Tibial nerve (tissue), 4 donors: ENCODE measurements at places on chromosomes 7 and 10.

- H3K36me3 ChIP-seq: no peaks in the 10 kb centered on the region
- H3K27ac ChIP-seq: no peak overlapping the region
- no peak overlapping the region for H3K4me3 ChIP-seq
- no peak for DNase-seq
- H3K4me1 ChIP-seq: peaks cover 8% of the 10 kb centered on the region
Measured at GRCh38 chr7:17041324-17041723, 159.5 kb upstream of the AGR3 start.

DNA sequence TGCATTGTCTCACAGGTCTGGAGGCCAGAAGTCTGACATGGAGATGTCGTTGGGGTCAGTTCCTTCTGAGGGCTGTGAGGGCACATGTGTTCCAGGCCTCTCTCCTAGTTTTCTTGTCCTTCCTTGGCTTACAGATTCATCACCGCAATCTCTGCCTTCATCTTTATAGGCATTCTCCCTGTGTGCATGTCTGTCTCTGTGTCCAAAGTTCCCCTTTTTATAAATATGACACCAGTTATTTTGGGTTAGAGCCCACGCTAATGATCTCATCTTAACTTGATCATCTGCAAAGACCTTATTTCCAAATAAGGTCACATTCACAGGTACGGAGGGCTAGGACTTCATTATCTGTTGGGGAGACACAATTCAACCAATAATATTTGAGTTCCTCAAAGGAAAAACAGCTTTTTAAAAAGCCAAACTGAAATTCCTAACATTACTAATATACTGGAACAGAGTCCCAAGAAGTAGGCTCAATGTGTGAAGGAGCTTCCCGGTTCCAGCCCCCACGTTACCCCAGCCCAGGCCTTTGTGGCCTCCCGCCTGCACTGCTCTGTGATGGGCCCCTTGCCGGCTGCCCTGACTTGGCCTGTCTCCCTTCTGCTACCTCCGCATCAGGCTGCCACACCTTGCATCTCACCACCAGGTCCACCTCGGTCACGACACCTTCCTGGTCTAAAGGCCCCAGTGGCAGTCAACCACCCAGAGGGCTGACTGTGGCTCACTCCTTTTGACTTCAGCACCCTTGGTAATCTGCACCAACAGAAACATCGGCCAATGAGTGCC lies 142.7 kb downstream of the KCNMA1 start:
- DNase-seq: no peak
- H3K4me1 ChIP-seq: no peaks in the 10 kb centered on the region
- H3K36me3 ChIP-seq: no peaks in the 10 kb centered on the region
- no peaks in the 10 kb centered on the region for H3K27me3 ChIP-seq

GRCh38 chr7:159078911-159079270 lies 65.8 kb downstream of the VIPR2 start:
- H3K4me1 ChIP-seq: no peaks in the 10 kb centered on the region
- H3K27ac ChIP-seq: no peak overlapping the region
- no peak overlapping the region for H3K4me3 ChIP-seq
- no peaks in the 10 kb centered on the region for H3K36me3 ChIP-seq
- no peak for DNase-seq
- H3K27me3 ChIP-seq: no peaks in the 10 kb centered on the region

DNA sequence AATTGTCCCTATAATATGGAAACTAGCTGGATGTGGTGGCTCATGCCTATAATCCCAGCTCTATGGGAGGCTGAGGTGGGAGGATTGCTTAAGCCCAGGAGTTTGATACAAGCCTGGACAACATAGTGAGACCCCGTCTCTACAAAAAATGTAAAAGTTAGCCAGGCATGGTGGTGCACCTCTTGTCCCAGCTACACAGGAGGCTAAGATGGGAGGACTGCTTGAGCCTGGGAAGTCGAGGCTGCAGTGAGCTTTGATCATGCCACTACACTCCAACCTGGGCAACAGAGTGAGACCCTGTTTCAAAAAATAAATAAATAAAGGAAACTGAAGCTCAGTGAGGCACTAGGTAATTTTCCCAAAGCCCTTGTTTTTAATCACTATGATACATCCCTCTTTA lies 15.7 kb upstream of the ERLIN1 start:
- H3K4me1 ChIP-seq: no peaks in the 10 kb centered on the region
- H3K27me3 ChIP-seq: no peaks in the 10 kb centered on the region
- H3K4me3 ChIP-seq: no peak overlapping the region
- DNase-seq: no peak
- H3K27ac ChIP-seq: no peak overlapping the region

- H3K27ac ChIP-seq: no peak overlapping the region
- H3K27me3 ChIP-seq: no peaks in the 10 kb centered on the region
- no peaks in the 10 kb centered on the region for H3K4me1 ChIP-seq
- H3K36me3 ChIP-seq: no peaks in the 10 kb centered on the region
Measured at GRCh38 chr10:132249824-132250375, 57.9 kb downstream of the STK32C start.

- H3K36me3 ChIP-seq: no peaks in the 10 kb centered on the region
- H3K27me3 ChIP-seq: no peaks in the 10 kb centered on the region
- no peaks in the 10 kb centered on the region for H3K4me1 ChIP-seq
- H3K4me3 ChIP-seq: no peak overlapping the region
- H3K27ac ChIP-seq: no peak overlapping the region
- no peak for DNase-seq
Measured at GRCh38 chr10:82564353-82565196, 689.6 kb downstream of the NRG3 start.

GRCh38 chr7:88546808-88547207 lies 212.7 kb upstream of the ZNF804B start:
- H3K27me3 ChIP-seq: no peaks in the 10 kb centered on the region
- no peak overlapping the region for H3K27ac ChIP-seq
- peak; percentile 12 for DNase-seq
- no peaks in the 10 kb centered on the region for H3K4me1 ChIP-seq
- no peaks in the 10 kb centered on the region for H3K36me3 ChIP-seq

- no peak for DNase-seq
- H3K4me1 ChIP-seq: no peaks in the 10 kb centered on the region
- H3K27me3 ChIP-seq: no peaks in the 10 kb centered on the region
- peaks cover 24% of the 10 kb centered on the region for H3K36me3 ChIP-seq
- H3K27ac ChIP-seq: no peak overlapping the region
- H3K4me3 ChIP-seq: no peak overlapping the region
Measured at GRCh38 chr10:60206735-60207134, 182.9 kb downstream of the ANK3 start.

DNA sequence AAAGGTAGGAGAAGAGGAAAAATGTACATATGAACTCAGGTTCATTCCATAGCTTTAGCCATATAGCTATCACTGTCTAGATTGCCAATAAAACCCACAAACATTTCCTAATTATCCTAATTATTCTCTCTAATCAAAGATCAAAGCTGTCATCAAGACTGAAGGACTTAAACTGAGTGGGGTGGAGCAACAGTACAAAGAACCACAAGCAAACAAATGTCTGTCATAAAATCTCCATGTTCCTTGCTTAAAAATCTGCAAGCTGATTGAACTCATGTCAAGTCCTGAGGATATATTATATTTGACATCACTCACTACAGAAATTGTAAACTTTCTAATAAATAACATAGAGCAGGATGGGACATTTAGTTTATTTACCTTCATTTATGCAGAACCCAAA lies 315.9 kb downstream of the SNX13 start:
- no peaks in the 10 kb centered on the region for H3K36me3 ChIP-seq
- no peak overlapping the region for H3K27ac ChIP-seq
- no peak overlapping the region for H3K4me3 ChIP-seq
- peaks cover 15% of the 10 kb centered on the region for H3K4me1 ChIP-seq
- no peaks in the 10 kb centered on the region for H3K27me3 ChIP-seq

DNA sequence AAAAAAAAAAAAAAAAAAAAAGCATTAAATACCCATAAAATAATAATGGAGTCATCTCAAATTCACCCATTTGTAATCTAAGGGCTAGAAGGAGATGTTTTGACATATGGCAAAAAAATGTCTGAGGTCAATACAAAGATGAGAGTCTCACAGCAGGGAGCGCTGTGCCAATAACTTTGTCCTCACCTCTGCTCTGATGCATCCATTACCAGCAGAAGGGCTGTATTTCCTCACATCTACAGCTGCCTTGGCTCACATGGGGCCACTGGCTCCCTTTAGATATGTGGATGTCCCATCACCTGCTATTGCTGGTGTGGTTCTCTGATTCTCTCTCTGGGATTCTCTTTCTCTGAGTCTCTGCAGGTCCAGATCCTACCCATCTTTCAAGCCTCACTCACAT lies 90.3 kb upstream of the FAM133B start:
- peaks cover 29% of the 10 kb centered on the region for H3K4me1 ChIP-seq
- DNase-seq: no peak
- H3K36me3 ChIP-seq: no peaks in the 10 kb centered on the region
- H3K27ac ChIP-seq: no peak overlapping the region
- no peaks in the 10 kb centered on the region for H3K27me3 ChIP-seq
- H3K4me3 ChIP-seq: no peak overlapping the region

- DNase-seq: no peak
- no peaks in the 10 kb centered on the region for H3K27me3 ChIP-seq
- no peak overlapping the region for H3K27ac ChIP-seq
Measured at GRCh38 chr7:142935941-142936565, 2.5 kb upstream of the TRPV5 start.

GRCh38 chr7:156629873-156630272 lies 10.7 kb upstream of the RNF32 start:
- no peak overlapping the region for H3K4me3 ChIP-seq
- H3K4me1 ChIP-seq: no peaks in the 10 kb centered on the region
- DNase-seq: no peak
- no peak overlapping the region for H3K27ac ChIP-seq

- DNase-seq: no peak
- no peaks in the 10 kb centered on the region for H3K4me1 ChIP-seq
- no peak overlapping the region for H3K27ac ChIP-seq
- no peaks in the 10 kb centered on the region for H3K36me3 ChIP-seq
- no peaks in the 10 kb centered on the region for H3K27me3 ChIP-seq
Measured at GRCh38 chr7:136205956-136206355, 228.8 kb upstream of the MTPN start.

DNA sequence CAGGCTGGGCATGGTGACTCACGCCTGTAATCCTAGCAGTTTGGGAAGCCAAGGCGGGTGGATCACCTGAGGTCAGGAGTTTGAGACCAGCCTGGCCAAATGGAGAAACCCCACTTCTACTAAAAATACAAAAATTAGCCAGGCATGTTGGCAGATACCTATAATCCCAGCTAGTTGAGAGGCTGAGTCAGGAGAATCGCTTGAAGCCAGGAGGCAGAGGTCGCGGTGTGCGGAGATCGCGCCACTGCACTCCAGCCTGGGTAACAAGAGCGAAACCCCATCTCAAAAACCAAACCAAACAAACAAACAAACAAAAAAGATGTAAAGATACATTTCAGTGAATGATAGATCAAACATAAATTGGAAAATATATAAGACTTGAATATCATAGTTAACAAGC lies 105.9 kb downstream of the PLPP4 start:
- DNase-seq: no peak
- H3K4me3 ChIP-seq: no peak overlapping the region
- no peaks in the 10 kb centered on the region for H3K27me3 ChIP-seq
- no peaks in the 10 kb centered on the region for H3K4me1 ChIP-seq

GRCh38 chr7:39540320-39540719 lies 25.9 kb upstream of the YAE1 start:
- no peak overlapping the region for H3K27ac ChIP-seq
- no peak overlapping the region for H3K4me3 ChIP-seq
- no peak for DNase-seq
- H3K27me3 ChIP-seq: no peaks in the 10 kb centered on the region

- no peaks in the 10 kb centered on the region for H3K36me3 ChIP-seq
- no peak for DNase-seq
- no peak overlapping the region for H3K27ac ChIP-seq
- H3K27me3 ChIP-seq: peaks cover 99% of the 10 kb centered on the region
Measured at GRCh38 chr7:23473844-23474093, 3.5 kb upstream of the IGF2BP3 start.

DNA sequence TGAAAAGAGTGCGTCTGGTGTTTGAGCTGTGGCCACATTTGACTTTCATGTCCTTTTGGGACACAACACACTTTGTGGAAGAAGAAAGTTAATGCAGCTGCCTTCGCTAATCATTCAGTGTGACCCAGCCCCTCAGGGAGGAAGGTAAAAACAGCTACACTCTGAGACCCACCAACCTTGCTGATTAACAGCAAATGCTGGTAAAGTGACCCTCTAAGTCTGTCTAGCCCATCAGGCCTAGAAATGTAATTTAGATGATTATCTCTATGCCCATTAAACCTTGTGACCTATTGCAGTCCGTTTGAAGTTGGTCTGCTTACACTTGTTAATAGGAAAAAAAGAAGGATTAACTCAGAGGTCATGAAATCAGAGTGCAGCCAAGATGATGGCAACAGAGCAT lies 161.9 kb upstream of the WNT16 start:
- DNase-seq: no peak
- H3K4me1 ChIP-seq: no peaks in the 10 kb centered on the region
- H3K36me3 ChIP-seq: no peaks in the 10 kb centered on the region
- no peak overlapping the region for H3K4me3 ChIP-seq
- no peaks in the 10 kb centered on the region for H3K27me3 ChIP-seq

GRCh38 chr10:5828725-5829124 lies 15.5 kb upstream of the GDI2 start:
- H3K4me1 ChIP-seq: no peaks in the 10 kb centered on the region
- DNase-seq: no peak
- H3K27me3 ChIP-seq: no peaks in the 10 kb centered on the region
- no peak overlapping the region for H3K4me3 ChIP-seq
- no peaks in the 10 kb centered on the region for H3K36me3 ChIP-seq
- no peak overlapping the region for H3K27ac ChIP-seq
